Effector memory CD4-positive, alpha-beta T cell (primary cell): ENCODE measurements at places on chromosomes 11 and 22.

DNA sequence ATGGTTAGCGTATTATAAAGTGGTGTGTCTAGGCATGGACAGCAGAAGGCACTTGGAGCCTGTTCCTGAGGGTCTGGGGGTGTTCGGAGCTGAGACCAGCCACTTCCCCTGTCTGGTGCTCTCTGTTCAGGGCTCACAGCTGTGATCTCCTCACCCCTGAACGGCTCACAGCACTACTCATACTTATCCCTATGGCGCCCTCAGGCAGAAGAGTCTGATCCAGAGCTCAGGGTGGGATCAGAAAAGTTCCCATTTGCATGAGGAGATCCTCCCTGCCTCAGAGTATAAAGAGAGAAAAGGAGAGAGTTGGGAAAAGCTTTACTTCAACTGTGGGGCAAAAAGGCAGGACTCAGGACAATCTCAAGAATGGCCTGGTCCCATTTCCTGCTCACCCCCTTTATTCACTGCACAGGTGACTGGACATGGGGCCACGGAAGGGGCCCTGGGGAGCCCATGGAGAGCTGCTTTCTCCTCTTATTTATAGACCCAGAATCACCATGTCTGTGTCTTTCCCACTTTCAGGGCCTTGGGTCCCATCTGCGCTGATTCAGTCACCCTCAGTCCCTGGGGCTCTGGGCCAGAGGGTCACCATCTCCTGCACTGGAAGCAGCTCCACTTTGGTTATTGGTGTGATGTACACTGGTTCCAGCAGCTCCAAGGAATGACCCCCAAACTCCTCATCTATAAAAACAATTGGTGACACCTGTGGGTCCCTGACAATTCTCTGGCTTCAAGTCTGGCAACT is 97.0 kb upstream of the TOP3B start:
- H3K4me3 ChIP-seq, result no peak overlapping the region
- H3K27me3 ChIP-seq, result peaks cover 10% of the 10 kb centered on the region
- DNase-seq, result no peak
- H3K4me1 ChIP-seq, result no peaks in the 10 kb centered on the region
- no peak overlapping the region for H3K27ac ChIP-seq
- no peaks in the 10 kb centered on the region for H3K36me3 ChIP-seq

GRCh38 chr11:70029115-70029860 is 48.8 kb upstream of the ANO1 start:
- H3K36me3 ChIP-seq, result no peaks in the 10 kb centered on the region
- no peaks in the 10 kb centered on the region for H3K27me3 ChIP-seq

GRCh38 chr11:102026959-102027358 is 20.3 kb upstream of the CFAP300 start:
- H3K4me3 ChIP-seq, result no peak overlapping the region
- no peaks in the 10 kb centered on the region for H3K27me3 ChIP-seq
- H3K36me3 ChIP-seq, result no peaks in the 10 kb centered on the region
- H3K27ac ChIP-seq, result no peak overlapping the region
- DNase-seq, result no peak
- no peaks in the 10 kb centered on the region for H3K4me1 ChIP-seq

DNA sequence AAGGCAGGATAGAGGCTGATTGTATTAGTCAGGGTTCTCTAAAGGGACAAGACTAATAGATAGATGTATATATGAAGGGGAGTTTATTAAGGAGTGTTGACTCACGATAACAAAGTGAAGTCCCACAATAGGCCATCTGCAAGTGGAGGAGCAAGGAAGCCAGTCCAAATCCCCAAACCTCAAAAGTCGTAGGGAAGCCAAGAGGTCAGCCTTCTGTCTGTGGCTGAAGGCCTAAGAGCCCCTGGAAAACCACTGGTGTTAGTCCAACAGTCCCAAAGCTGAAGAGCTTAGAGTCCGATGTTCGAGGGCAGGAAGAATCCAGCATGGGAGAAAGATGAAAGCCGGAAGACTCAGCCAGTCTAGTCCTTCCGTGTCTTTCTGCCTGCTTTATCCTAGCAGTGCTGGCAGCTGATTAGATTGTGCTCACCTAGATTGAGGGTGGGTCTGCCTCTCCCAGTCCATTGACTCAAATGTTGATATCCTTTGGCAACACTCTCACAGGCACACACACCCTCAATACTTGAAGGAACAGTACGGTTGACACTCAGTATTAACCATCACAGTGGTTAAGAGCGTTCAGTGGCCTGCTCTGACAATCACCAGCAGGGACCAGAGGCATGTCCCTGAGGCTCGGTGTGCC is 135.6 kb downstream of the CSNK2A3 start:
- H3K4me3 ChIP-seq, result no peak overlapping the region
- H3K27ac ChIP-seq, result no peak overlapping the region
- no peaks in the 10 kb centered on the region for H3K27me3 ChIP-seq
- DNase-seq, result no peak

DNA sequence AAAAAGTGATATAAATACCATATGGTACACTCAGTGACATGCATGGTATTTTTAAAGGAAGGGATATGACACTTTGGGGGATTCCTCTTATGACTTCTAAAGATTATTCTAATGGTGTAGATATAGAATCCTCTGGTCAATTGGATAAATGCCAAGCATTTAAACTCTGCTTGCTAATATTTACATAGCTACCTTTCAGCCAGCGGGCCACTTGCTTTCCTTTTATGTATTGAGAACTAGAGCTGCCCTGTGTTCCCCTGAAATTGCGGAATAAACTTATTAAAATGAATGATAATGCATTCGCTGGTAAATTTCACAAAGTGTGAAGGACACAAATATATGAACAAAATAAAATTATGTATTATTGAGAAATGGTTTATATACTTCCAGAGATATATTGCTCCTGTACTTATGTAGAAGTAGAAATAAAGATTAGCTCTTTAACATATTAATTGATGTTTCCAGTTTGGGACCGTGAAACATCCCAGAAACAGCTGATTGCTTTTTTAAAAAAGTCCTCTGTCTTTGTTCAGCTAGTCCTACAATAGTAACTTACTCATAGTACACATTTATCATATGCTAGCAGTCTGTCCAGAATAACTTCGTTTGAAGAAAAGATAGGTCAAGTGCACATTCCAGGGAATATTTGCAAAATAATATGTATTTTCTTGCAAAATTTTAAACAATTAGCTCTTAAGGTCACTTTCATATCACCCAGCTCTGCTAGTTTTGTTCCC is 40.1 kb upstream of the CARD18 start:
- no peak overlapping the region for H3K27ac ChIP-seq
- H3K4me1 ChIP-seq, result no peaks in the 10 kb centered on the region
- H3K36me3 ChIP-seq, result no peaks in the 10 kb centered on the region
- DNase-seq, result no peak

GRCh38 chr11:99371257-99371656 is 350.5 kb downstream of the CNTN5 start:
- DNase-seq, result no peak
- no peaks in the 10 kb centered on the region for H3K36me3 ChIP-seq
- H3K4me3 ChIP-seq, result no peak overlapping the region
- H3K27me3 ChIP-seq, result no peaks in the 10 kb centered on the region
- no peaks in the 10 kb centered on the region for H3K4me1 ChIP-seq
- no peak overlapping the region for H3K27ac ChIP-seq

DNA sequence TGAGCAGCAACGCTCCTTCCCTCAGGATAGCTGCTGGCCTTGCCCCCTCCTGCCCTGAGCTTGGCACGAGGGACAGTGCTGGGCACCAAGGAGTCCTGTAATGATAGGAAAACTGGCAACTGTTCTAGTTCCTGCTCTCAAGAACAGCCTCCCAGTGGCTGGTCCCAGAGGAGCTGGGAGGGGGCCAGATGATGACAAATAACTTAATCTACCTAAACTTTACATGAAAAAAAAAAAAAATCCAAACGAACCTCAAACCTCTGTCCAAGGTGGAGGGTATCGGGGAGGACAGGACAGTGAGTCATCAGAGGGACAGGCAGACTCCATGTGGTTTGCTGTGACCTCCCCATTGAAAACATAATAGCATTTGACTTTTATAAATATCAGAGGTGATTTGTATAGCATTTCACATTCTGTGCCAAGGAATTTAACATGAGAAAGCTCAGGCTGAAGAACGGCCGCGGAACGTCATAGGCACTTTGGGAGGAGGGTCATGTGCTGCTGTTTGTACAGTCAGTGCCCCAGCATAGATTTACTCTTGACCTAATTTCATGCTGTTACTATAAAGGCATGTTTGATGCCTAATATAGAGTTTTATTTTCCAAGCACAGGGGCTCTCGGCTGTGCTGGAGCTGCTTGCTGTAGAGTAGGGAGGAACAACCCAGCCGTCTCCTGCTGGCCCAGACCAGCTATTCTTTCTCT is 98.2 kb upstream of the NNMT start:
- no peak overlapping the region for H3K27ac ChIP-seq
- no peak overlapping the region for H3K4me3 ChIP-seq

DNA sequence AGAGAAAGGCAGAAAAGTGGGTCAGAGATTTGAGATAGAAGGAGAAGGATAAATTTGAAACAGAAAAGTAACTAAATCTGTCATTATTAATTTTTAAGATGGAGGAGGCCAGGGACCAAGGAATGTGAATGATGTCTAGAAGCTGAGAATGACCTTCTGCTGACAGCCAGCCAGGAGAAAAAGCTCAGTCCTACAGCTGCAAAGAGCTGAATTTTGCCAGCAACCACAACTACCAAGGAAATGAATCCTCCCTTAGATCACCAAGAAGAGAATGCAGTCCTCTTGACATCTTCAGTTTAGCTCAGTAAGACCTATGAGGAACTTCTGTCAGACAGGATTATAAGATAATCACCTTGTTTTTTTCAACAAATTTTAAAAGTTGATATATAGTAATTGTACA is 538.2 kb downstream of the LRRC4C start:
- H3K4me3 ChIP-seq, result no peak overlapping the region
- no peaks in the 10 kb centered on the region for H3K27me3 ChIP-seq
- no peaks in the 10 kb centered on the region for H3K36me3 ChIP-seq
- DNase-seq, result no peak
- H3K4me1 ChIP-seq, result no peaks in the 10 kb centered on the region

DNA sequence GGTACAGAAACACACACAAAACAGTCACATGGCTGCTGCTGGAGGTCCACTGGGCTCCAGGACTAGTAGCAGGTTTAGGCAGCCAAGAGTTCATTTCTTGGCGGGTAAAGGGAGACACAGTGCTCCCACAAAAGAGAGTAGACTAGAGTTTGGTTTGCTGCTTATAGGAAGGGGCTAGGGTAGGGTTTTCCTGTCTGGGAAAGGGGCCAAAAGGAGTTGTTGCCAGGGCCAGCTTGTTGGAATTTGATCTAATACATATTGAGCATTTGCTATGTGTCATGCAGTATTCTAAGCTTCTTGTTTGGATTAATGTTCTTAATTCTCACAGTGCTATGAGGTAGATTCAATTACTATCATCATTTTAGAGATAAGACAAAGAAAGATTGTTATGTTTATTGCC is 195.1 kb upstream of the PLET1 start:
- H3K4me3 ChIP-seq, result no peak overlapping the region
- no peaks in the 10 kb centered on the region for H3K4me1 ChIP-seq
- DNase-seq, result no peak
- H3K36me3 ChIP-seq, result no peaks in the 10 kb centered on the region
- no peaks in the 10 kb centered on the region for H3K27me3 ChIP-seq

- no peak overlapping the region for H3K4me3 ChIP-seq
- no peaks in the 10 kb centered on the region for H3K4me1 ChIP-seq
- H3K27me3 ChIP-seq, result no peaks in the 10 kb centered on the region
- no peak overlapping the region for H3K27ac ChIP-seq
Measured at GRCh38 chr11:90556606-90557005, 333.8 kb upstream of the CHORDC1 start.

GRCh38 chr11:128174465-128175291 is 412.7 kb downstream of the ETS1 start:
- H3K36me3 ChIP-seq, result no peaks in the 10 kb centered on the region
- no peak for DNase-seq
- no peaks in the 10 kb centered on the region for H3K4me1 ChIP-seq
- H3K27ac ChIP-seq, result no peak overlapping the region
- no peaks in the 10 kb centered on the region for H3K27me3 ChIP-seq

DNA sequence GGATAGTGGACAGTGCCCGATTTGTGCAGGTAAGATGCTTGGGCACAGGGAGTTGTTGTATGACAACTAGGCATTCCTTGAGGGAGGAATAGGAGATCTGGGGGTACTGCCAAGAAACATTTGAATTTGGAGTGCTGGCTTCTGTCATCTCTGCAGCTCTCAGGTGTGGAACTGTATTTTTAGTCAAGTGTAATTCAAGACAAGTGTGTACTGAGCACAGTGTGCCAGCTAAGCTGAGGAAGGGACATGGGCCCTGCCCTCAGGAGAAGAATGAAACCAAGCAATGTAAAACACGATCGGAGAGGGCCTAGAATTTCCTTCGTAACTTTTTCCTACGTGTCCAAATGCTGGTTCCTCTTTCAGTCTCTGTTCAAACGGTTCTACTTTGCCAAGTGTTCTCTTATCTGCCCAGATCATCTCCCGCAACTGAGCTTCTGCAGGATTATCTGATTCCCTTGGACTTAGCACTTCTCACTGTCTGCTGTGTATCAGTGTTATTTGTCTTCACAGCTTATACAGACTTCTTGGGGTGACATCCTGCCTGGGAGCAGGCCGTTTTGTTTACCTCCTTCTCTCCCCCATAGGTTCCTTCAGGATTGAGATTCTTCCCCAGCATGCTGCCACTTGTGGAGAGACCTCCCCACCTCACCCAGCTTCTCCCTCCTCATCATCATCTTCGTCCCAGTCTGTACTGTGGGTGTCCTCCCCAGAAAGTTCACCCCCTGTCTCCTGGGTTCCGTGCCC is 27.6 kb downstream of the ART5 start:
- H3K36me3 ChIP-seq, result no peaks in the 10 kb centered on the region
- H3K27ac ChIP-seq, result no peak overlapping the region
- no peaks in the 10 kb centered on the region for H3K4me1 ChIP-seq
- H3K4me3 ChIP-seq, result no peak overlapping the region
- no peaks in the 10 kb centered on the region for H3K27me3 ChIP-seq

DNA sequence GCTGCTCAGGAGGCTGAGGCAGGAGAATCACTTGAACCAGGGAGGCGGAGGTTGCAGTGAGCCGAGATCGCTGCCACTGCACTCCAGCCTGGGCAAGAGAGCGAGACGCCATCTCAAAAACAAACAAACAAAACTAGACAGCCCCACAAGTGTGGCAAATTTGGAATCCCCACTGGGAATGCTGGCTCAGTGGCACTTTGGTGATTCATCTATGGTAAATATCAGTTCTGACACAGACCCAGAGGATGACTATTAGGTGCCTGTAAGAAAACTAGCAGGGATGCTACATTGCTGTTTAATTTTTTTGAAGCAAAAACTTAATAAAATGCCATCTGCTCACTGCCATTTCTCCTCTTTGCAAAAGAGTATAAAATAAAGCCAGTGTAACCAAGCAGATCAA is 107.9 kb downstream of the NAT10 start:
- H3K4me1 ChIP-seq, result no peaks in the 10 kb centered on the region
- no peak overlapping the region for H3K4me3 ChIP-seq
- H3K36me3 ChIP-seq, result no peaks in the 10 kb centered on the region
- DNase-seq, result no peak

GRCh38 chr11:17152306-17152705 is 55.5 kb downstream of the PIK3C2A start:
- no peaks in the 10 kb centered on the region for H3K4me1 ChIP-seq
- DNase-seq, result no peak
- H3K36me3 ChIP-seq, result peaks cover 8% of the 10 kb centered on the region
- H3K4me3 ChIP-seq, result no peak overlapping the region
- no peaks in the 10 kb centered on the region for H3K27me3 ChIP-seq
